Left colon (tissue), 2 donors: ENCODE measurements at places on chromosomes 13 and 19.

GRCh38 chr13:84431646-84432045 is 549.4 kb upstream of the SLITRK1 start:
- DNase-seq: no peak

- DNase-seq: no peak
Measured at GRCh38 chr19:1620502-1620901, 15.2 kb upstream of the UQCR11 start.

DNA sequence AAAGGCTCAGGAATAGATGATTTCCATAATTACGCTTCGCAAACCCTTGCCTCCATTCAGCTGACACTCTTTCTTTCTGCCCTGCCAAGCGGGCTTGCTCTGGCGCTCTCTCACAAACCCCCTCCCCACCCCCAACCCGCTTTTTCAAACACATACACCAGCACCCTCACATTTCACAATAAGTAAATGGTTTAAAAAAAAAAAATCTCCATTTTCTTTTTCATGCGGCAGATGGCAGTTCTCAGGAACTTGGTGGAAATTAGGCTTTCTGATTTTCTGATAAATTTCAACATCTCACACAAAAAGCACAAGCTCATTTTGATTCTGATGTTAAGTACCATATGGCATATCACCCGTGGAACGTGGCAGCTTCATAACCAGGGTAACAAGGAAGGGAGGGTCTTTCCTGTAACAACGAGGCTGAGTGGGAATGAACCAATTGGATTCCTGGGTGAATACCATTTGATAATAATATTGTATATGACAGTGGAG is 43.8 kb downstream of the C13orf42 start:
- no peak for DNase-seq

- DNase-seq: no peak
Measured at GRCh38 chr19:58392945-58393724, 2.3 kb upstream of the RNF225 start.

DNA sequence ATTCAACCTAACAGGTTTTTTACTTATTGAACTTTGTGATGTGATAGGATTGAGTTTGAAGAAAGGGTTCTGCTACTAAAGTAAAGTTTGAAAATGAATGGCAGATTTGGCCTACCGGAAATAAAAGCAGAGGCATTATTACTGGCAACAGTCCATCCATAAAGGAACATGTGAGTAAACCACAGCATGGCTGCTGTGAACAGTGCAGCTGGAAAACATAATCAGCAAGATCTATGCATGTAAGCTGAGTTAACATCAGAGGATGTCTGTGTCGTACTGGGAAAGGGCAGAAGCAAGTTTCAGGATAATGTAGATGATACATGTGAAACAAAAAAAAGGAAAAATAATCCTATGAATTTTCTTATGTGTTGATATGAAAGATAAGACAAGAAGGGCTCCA is 87.6 kb downstream of the CYSLTR2 start:
- DNase-seq: no peak

DNA sequence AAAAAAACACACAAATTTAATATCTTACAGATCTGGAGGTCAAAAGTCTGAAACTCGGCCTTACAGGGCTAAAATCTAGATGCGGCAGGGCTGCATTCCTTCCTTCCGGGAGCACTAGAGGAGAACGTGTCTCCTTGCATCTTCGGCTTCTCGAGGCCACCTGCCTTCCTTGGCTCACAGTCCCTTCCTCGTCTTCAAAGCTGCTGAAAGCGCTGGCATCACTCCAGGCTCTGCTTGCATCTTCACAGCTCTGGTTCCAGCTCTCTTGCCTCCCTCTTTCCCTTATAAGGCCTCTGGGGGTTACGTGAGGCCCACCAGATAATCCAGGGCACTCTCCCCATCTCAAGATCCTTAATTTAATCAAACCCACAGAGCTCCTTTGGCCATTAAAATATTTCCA is 10.5 kb downstream of the XRCC1 start:
- no peak for DNase-seq

GRCh38 chr19:58544591-58545285 is 874 bp downstream of the TRIM28 start:
- DNase-seq: peak; percentile 53

- DNase-seq: no peak
Measured at GRCh38 chr19:46298479-46299003, 1.7 kb downstream of the HIF3A start.

DNA sequence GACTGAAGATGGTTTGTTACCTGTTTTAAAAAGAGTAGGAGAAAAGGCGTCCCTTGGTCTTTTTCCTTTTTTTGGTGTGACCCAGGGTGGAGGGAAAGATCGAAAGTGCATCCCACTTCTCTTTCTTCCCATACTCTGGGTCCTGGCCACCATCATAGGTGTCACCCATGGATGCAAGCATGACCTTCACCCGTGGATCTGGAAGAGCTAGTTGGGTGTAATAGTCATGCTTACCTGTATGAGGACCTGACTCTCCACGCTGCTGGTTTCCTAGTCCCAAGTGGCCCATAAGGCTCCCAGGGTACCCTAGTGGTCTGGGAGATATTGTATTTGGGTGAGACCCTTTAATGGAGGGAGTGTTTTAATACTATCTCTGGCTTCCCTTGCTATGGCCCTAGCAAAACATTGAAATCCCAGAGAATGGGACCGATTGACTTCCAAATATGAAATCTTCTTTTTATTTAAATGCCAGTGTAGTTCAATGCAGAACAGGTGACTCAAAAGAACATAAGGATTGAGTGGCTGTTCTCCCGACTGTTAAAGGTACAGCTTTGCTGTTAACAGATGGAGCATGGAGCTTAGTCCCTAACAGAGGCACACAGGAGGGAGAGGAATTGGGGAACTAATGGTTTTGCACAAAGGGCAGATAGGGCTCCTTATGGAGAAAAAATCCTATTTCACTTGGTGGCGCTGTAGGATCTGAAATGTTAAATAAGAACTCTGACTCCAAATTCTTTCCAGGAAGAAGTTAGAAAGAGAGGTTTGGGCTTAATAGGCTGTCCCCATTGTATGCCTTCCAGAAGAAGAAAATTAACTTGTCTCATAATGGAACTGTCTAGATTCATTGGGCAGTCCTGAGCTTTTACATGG is 7.0 kb upstream of the ZNF550 start:
- DNase-seq: no peak

DNA sequence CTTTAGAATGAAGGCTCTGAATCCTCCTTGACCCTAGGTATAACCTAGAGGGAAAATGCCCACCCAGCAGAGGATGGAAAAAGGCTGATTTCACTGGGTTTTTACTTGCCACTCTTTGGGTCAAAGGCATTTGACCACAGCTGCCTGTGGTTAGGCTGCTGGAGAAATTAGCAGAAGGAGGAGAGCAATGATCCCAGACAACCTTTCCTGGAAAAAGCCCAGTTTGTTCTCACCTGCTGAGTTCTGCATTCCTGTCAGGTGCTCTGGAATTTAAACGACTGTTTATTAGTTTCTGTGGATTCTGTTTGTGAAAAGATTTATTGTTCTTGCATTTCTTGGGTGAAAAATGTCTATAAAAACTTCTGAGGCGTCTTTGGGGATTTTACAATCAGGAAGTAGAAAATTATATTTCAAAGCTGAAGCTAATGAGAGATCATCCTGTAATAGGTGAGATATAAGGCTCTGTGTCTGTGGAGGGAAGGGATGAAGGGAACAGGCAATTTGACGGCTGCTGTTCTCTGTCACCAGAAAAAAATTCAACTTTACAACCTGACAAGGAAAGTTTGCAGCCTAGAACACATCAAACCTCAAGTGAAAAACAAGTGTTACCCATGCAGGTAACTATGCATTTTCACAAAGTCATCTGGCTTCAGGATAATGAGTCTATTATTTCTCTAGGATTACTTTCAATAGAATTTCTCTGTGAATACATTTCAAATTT is 519.7 kb downstream of the DIAPH3 start:
- no peak for DNase-seq

DNA sequence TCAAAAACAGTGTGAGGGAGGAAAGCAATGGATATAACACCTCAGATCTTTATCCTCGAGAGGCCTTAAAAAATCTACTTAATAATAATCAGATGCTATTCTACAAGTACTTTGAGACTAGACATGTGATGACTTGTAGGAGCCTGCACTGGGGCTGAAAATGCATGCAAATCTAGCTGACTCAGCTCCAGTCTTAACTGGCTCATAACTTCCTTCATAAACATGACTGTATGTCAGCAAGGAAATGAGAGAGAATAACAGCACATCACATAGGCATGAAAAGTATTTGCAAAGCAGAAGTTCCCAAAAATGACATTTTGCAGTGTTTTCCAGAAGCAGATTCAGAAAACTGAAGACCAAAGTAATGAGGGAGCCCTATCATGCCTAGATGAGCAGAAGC is 38.1 kb downstream of the PSG5 start:
- DNase-seq: no peak

DNA sequence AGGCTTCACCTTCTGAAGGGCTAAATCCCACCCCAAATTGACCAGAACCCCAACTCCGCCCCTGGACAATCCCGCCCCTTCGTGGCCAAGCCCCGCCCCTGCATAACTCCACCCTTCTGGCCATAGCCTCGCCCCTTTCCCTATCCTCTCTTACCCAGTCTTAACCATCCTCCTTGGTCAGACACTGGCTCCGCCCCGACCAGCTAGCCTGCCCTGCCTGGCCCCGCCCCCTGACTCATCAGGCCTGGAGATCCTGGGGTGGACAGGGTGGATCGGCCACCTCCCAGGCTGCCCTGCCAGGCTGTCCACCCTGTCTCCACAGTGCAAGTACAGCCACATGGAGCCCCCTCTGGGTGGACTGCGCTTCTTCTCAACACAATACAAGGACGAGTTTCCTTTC is 8.0 kb upstream of the ZNF358 start:
- DNase-seq: peak; percentile 76

GRCh38 chr19:1844513-1845124 is 3.7 kb downstream of the REXO1 start:
- DNase-seq: no peak

DNA sequence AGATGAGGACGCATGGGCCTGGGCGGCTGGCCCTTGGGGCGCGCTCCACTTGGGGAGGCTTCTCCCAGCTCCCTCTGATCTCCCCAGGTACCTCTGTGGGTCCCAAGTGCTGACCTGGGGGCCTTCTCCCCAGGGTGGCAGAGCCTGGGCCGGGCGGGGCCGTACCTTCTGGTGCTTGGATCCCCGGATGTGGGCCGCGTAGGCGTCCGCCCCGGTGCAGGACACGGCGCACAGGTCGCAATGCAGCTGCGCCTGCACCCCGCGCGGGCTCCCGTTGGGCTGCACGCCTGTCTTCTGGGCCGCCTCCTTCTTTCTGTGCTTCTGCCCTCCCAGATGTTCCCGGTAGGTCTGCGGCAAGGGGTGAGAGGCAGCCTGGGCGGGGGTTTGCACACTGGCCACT is 41.1 kb upstream of the MATK start:
- no peak for DNase-seq

- no peak for DNase-seq
Measured at GRCh38 chr13:83943530-83944279, 61.4 kb upstream of the SLITRK1 start.

GRCh38 chr19:57110592-57111328 is 9.0 kb upstream of the USP29 start:
- DNase-seq: no peak

- peak; percentile 61 for DNase-seq
Measured at GRCh38 chr19:47032171-47032811, 12.7 kb downstream of the NPAS1 start.

DNA sequence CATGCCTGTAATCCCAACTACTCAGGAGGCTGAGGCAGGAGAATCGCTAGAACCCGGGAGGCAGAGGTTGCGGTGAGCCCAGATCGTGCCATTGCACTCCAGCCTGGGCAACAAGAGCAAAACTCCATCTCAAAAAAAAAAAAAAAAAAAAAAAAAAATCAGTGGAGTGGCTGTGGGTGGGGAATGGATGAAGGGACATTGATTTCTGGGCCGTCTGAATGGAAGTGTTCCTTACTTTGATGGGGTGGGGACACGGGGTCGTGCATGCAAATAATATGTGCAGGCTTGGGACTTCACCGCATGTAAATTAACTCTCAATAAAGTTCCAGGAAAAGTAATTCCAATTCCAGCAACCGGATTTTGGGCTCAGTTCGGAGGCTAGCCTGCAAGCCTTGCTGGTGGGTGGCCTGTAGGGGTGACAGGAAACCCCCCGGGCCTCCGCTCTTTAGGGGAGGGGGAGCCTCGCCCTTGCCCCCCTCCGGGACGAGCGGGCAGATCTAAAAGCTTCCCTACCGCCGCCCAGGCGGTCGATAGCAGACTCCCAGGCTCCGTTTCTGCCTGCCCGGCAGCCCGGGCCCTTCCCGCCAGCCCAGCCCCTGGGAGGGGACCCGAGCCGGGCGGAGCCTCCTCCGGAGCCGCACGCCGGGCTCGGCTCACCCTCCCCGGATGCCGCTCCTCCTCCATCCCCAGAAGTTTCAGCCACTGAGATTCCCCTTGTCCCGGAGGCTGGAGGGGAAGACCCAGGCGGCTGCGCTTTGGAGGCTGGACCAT is 48.0 kb upstream of the ADGRE5 start:
- no peak for DNase-seq
